ENCODE measurements at places on chromosomes 12 and 14.

DNA sequence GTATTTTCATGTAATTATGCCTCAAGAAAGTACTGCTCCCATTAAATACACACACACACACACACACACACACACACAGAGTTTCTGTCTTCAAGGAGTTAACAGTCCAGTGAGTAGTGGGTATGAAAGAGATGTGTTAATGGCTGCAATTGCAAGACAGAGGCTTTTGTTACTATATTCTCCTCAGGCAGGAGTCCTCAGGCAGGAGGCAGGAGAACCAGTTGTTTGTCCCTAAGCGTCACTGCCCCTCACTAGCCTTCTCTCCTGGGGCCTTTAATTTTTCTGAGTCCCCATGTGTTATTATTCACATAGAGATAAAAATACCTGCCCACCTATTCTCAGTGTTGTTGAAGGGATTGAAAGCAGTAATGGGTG, 31.2 kb downstream of the DAD1 start:
- no peaks in the 10 kb centered on the region for H3K36me3 ChIP-seq
- peak overlapping the region; percentile 86 for H3K27ac ChIP-seq
- peaks cover 38% of the 10 kb centered on the region for H3K4me1 ChIP-seq
- no peak for DNase-seq
- no peaks in the 10 kb centered on the region for H3K27me3 ChIP-seq
- H3K4me3 ChIP-seq = no peak overlapping the region

GRCh38 chr14:92960706-92961566, 38.0 kb downstream of the CHGA start:
- no peaks in the 10 kb centered on the region for H3K36me3 ChIP-seq
- H3K4me3 ChIP-seq = no peak overlapping the region
- H3K27ac ChIP-seq = no peak overlapping the region
- no peaks in the 10 kb centered on the region for H3K27me3 ChIP-seq
- DNase-seq = no peak

GRCh38 chr12:92468358-92469020, 234.3 kb upstream of the PLEKHG7 start:
- no peak for DNase-seq
- H3K36me3 ChIP-seq = no peaks in the 10 kb centered on the region
- H3K4me1 ChIP-seq = peaks cover 29% of the 10 kb centered on the region
- no peak overlapping the region for H3K4me3 ChIP-seq
- H3K27me3 ChIP-seq = no peaks in the 10 kb centered on the region

DNA sequence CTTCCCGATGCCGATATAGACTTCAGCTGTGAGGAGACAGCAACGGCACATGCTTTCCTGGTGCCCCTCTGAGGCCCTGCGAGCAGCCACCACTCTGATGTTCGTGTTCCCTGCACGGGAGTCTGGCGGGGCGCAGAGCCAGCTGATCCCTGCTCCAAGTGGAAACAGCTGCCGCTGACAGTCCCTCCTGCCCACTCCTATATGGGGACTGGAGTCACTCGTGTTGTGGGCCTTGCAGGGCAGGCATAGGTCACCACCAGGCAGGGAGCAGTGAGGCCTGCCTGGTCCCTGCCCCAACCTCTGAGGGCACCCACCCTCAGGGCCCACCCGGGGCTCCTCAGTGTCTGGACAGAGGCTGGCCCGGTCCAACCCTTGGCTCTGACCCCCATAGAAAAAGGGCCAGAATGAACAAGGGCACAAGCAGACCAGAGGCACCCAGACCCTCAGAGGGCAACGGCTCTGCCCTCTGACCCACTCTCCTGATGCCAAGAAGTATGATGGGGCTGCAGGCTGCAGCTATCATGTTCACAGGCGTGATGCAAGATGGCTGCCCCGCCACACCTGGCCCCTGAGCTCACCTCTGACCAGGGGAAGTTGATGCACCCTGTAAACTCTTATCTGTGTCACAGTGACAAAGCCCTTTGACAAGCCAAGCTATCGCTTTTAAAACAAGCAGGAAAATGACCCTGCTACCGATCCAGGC, 181.6 kb downstream of the CALM1 start:
- no peak for DNase-seq
- no peaks in the 10 kb centered on the region for H3K27me3 ChIP-seq
- H3K27ac ChIP-seq = no peak overlapping the region
- H3K4me3 ChIP-seq = no peak overlapping the region
- H3K4me1 ChIP-seq = no peaks in the 10 kb centered on the region

DNA sequence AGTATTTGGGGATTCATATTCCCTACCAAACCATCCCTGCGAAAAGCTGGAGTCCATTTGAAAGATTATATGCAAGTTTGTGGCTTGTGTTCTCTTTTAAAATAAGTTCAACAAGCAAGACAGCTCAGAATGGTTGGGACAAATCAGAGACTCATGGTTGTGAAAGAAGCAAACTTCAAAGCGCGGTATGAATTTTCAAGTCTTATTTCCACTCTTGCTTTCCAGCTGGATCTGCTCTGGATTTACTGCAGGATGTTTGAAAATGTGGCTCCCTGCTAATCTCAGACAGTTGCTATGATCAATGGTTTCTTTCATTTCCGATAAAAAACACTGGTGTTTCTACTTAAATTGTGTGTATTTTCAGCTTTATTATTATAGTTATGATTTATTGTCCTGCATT, 477.5 kb downstream of the RAD51B start:
- no peaks in the 10 kb centered on the region for H3K27me3 ChIP-seq
- no peak overlapping the region for H3K4me3 ChIP-seq
- H3K4me1 ChIP-seq = peaks cover 53% of the 10 kb centered on the region
- DNase-seq = no peak
- H3K27ac ChIP-seq = peak overlapping the region; percentile 92

GRCh38 chr12:106329231-106329982, 26.9 kb downstream of the TCP11L2 start:
- H3K4me3 ChIP-seq = no peak overlapping the region
- no peaks in the 10 kb centered on the region for H3K36me3 ChIP-seq
- H3K27ac ChIP-seq = peak overlapping the region; percentile 20
- no peak for DNase-seq
- H3K4me1 ChIP-seq = no peaks in the 10 kb centered on the region

GRCh38 chr12:121917950-121918678, at the start of gene CFAP251:
Gene CFAP251 (plus strand): TSS chr12:121918592. CDS start chr12:121921306, 2,714 bp downstream.
- no peaks in the 10 kb centered on the region for H3K4me1 ChIP-seq
- no peak within 1 kb of the TSS for H3K27ac ChIP-seq
- no peaks in the 10 kb centered on the region for H3K36me3 ChIP-seq
- H3K27me3 ChIP-seq = no peaks in the 10 kb centered on the region
- no peak within 1 kb of the TSS for H3K4me3 ChIP-seq

- H3K27ac ChIP-seq = peak overlapping the region; percentile 22
- H3K27me3 ChIP-seq = no peaks in the 10 kb centered on the region
- no peak for DNase-seq
- H3K4me1 ChIP-seq = no peaks in the 10 kb centered on the region
- no peaks in the 10 kb centered on the region for H3K36me3 ChIP-seq
- no peak overlapping the region for H3K4me3 ChIP-seq
Observed at GRCh38 chr12:118271183-118271582, 101.5 kb downstream of the TAOK3 start.

- no peak overlapping the region for H3K4me3 ChIP-seq
- H3K4me1 ChIP-seq = peaks cover 9% of the 10 kb centered on the region
- H3K27me3 ChIP-seq = no peaks in the 10 kb centered on the region
- H3K27ac ChIP-seq = no peak overlapping the region
- DNase-seq = no peak
Observed at GRCh38 chr14:24376448-24377070, 8.6 kb downstream of the NFATC4 start.
